Diencephalon (tissue), 1 donor: ENCODE measurements at places on chromosomes 2 and 18. TPM values are rescaled to one million over a fixed set of nuclear protein-coding genes. Genes with fewer than 3 reads are reported as not detected.

Gene DLX2
- 5.8 TPM for total RNA-seq

Gene SNORC
- total RNA-seq = 4.6 TPM

Gene PLCD4
- 1.4 TPM for total RNA-seq

Gene NTSR2
- 4.2 TPM for total RNA-seq

Gene ACOXL
- 0.23 TPM for total RNA-seq

Gene EPB41L3
- total RNA-seq = 114 TPM

Gene KRCC1
- 16.4 TPM for total RNA-seq

Gene RAB31
- 51.2 TPM for total RNA-seq

Gene CDK5R2
- 13.4 TPM for total RNA-seq

Gene CCDC74B
- total RNA-seq = 9.2 TPM

Gene LYG2
- total RNA-seq = not detected

Gene OSGEPL1
- total RNA-seq = 20.5 TPM

Gene DCC
- total RNA-seq = 30.4 TPM

Gene UGT1A8
- not detected for total RNA-seq

Gene CD8B2
- total RNA-seq = 0.69 TPM

Gene HSPD1
- total RNA-seq = 210 TPM

Gene CMPK2
- total RNA-seq = 16.6 TPM

Gene TEX51
- total RNA-seq = not detected

Gene VIL1
- not detected for total RNA-seq

Gene ABCG8
- total RNA-seq = 1.2 TPM

Gene ZNF385B
- total RNA-seq = 4.6 TPM

Gene MYO3B
- total RNA-seq = 1.2 TPM

Gene CNGA3
- total RNA-seq = 6.0 TPM

Gene MOGAT1
- total RNA-seq = not detected

Gene LRRFIP1
- total RNA-seq = 36.9 TPM

Gene RELCH
- total RNA-seq = 86.3 TPM

Gene CXCR2
- 0.23 TPM for total RNA-seq

Gene ZSWIM2
- 0.23 TPM for total RNA-seq

Gene MERTK
- 9.7 TPM for total RNA-seq

Gene DUSP2
- total RNA-seq = 5.5 TPM

Gene GPN1
- 36.0 TPM for total RNA-seq

Gene PFN4
- 0.92 TPM for total RNA-seq

Gene AQP12A
- not detected for total RNA-seq

Gene SLC9A4
- total RNA-seq = 0.69 TPM
